Epithelial cell of alveolus of lung (primary cell): ENCODE measurements at places on chromosomes 7 and 10. TPM values are rescaled to one million over a fixed set of nuclear protein-coding genes. Genes with fewer than 3 reads are reported as not detected.

The GIMAP8 gene
- under 0.01 and 0.39 TPM in 2 replicates for total RNA-seq

The UPF2 gene
- total RNA-seq: 6.6 and 11.3 TPM in 2 replicates

The VIPR2 gene
- total RNA-seq: 2.1 TPM in 1 of 2 replicates, not detected in the other

The AKR1C8 gene
- not detected in 2 replicates for total RNA-seq

The ENTPD1 gene
- 0.52 and 5.2 TPM in 2 replicates for total RNA-seq

The OPALIN gene
- total RNA-seq: not detected in 2 replicates

The MYO1G gene
- 0.13 and 0.56 TPM in 2 replicates for total RNA-seq

The SOSTDC1 gene
- total RNA-seq: 0.39 and 1.1 TPM in 2 replicates

The NRP1 gene
- 163 and 173 TPM in 2 replicates for total RNA-seq
